ENCODE measurements at places on chromosomes 6 and 20.

- no peak for DNase-seq
Measured at GRCh38 chr20:60904730-60905129, 347.3 kb upstream of the CDH4 start.

- DNase-seq = no peak
Measured at GRCh38 chr20:59153355-59153681, 10.3 kb upstream of the ZNF831 start.

GRCh38 chr6:11132194-11132888, 20.8 kb upstream of the ERVFRD-1 start:
- no peak for DNase-seq

- peak; percentile 45 for DNase-seq
Measured at GRCh38 chr6:170516783-170517616, 36.1 kb downstream of the PSMB1 start.

DNA sequence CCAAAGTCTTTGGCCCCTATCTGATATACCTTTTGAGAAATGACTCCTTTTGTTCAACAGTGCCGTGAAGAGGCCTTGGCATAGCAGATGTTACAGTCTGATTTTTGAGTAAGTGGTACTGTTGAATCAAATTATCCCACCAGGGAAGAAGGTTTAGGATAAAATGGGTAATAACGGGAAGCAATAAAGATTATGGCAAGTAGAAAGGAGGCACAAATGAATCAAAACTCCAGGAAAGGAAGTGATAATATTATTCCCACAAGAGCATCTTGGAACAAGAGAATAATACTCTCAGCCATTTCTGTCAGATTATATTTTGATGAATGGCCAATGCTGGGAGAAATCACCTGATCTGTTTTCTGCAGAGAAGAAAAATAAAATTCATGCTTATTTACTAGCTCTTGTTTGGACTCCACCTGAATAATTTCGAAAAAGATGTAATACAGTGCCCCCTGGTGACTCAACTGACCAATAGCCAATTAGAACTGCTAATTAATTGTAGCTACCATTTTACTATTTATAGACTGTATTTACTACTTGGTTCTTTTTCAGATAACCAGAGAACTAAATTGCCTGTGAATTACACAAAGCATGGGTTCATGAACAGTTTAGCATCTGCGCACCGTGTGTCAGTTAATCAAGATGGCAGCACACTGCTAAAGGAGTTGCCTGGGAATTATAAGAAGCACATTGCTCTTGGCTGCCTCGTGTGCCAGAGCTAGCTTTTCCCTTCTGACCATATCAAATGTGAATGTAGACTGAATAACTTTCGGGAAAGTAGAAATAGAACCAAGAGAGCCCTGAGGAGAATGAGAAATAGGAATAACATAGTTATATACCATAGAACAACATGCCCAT, 78.5 kb upstream of the TRDN start:
- DNase-seq = peak; percentile 10

DNA sequence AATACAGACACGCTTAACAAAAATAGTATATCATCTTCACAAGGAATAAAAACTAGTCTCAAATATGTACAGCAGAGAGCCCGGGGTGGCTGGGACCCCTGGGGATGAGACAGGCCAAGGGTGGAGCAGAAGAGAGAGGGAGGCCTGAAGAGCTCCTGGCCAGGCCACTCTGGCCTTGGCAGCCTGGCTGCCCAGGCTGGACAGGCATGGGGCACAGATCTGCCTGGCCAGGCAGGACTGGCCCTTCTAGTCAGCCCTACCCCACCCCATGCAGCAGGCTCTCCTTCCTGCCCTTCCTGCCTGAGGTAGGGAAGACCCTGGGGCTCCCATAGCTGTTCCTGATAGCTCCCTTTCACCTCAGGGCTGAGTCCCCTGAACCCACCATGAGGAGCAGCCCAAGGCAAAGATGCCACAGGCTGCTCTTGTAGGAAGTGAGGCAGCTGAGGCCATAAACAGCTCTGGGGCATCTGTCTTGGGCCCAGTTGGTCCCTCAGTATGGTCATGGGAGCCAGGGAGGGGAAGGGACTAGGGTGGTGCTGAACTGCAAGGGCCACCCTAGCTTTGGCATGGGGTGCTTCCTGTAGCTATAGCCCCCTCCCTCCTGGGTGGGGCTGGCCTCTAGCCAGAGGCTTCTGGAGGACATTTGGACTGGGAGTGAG, 27.1 kb downstream of the COX4I2 start:
- no peak for DNase-seq

DNA sequence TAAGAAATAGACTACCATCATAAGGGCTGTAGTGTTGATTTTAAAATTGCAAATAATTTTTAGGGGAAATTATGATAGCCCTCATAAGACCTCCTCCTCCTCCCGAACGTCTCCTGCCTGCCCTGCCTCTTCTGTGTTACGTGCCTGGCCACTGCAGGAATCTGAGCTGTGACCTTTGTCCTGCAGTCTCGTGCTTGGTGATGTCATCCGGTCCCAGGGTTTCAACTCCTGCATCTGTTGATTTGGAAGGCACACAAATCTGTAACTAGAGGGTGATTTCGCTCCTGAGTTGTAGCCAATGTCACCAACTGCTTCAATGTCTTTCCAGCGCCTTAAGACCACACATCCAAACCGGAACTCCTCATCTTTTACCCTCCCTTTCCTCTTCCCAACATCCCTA, 163.2 kb downstream of the AIG1 start:
- no peak for DNase-seq

DNA sequence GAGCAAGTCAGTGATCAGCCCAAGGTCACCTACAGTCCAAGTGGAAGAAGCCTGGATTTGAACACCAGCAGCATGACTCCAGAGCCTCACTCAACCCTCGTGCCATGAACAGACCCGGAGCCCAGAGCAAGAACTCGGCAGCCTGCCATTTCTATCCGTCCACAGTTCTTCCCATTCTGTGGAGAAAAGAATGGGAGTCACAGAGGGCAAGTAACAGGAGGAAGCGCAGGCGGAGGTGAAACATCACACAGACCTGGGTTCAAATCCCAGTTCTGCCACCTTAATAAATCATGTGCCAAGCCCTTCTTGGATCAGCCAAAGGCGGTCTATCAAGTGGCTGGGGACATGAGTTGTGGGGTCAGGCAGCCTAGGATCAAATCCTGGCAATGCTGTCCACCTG, 4.3 kb downstream of the PREX1 start:
- no peak for DNase-seq

- peak; percentile 87 for DNase-seq
Measured at GRCh38 chr20:12171923-12172524, 254.3 kb downstream of the BTBD3 start.

DNA sequence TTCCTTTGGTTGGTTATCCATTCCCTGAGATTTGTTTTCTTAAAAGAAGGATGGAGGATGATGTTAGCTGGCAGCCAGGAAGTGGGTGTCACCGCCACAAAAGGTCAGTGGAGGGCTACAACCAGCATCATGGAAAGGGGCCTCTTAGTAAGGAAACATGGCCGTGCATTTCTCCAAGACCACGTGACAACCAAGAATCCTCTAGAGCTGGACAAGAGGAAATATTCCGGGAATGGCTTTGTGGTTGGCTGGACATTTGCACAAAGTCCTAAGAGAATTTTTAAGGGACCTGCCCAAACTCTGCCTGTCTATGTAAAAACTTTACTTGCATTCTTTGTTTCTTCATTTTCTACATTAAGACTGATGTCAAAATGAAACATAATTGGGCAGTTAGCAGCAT, 399.9 kb upstream of the MARCKS start:
- DNase-seq = peak; percentile 98

DNA sequence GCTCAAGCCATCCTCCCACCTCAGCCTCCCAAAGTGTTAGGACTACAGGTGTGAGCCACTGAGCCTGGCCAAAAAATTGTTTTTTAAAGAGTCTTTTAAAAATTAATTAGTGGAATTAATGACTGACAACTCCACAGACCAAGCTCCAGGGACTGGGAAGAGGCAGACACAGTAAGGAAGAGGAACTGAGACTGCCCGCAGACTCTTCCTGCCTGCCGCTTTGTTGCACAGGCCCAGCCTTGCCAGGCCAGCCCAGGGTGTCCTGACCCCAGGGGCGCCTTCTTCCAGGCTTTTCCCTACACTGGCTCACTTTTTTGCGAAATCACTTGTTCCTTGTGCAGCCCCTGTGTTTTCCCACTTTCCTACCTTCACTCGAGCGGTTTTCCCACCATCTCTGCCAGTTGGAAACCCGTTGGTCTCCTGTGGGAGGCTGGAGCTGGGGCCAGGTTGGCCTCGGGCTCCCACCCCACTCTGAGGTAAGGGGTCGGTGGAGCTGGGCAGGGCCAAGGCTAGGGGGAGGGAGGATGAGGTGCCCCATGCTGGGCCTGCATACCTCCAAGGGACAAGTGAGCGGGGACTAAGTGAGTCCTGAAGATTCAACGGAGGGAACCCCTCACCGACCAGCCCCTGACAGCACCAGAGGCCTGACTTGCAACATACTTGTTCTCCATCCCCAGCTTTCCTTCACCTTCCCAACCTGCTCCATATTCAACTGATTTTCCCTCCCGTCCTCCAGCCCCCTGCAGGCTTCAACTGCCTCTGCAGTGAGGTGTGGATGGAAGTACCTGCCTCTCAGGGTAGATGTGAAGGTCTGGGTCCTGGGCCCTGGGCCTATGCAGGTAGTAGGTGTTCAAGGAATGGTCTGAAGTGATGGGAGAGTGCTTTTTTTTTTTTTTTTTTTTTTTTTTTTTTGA, 23.5 kb upstream of the SMIM29 start:
- DNase-seq = no peak

GRCh38 chr6:53330137-53330536, 18.6 kb downstream of the ELOVL5 start:
- DNase-seq = no peak

DNA sequence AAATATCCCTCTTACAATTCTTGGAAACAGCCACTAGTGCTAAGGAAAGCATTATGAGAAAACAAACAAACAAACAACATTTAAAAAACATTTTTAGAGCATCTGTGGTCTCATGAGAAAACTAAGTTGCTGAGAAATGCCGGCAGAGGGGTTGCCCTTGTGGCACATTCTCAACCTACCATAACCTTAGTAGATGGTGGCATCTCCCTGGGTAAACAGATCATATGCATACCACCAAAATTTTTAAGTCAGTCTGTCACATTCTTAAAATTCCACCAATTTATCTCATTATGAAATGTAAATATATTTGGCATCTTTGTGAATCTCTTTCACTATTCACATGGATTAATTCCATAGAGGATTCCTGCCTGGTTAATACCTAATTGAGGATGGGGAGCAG, 575.7 kb upstream of the MARCKS start:
- no peak for DNase-seq

- DNase-seq = no peak
Measured at GRCh38 chr20:16462711-16463110, 110.5 kb downstream of the KIF16B start.

DNA sequence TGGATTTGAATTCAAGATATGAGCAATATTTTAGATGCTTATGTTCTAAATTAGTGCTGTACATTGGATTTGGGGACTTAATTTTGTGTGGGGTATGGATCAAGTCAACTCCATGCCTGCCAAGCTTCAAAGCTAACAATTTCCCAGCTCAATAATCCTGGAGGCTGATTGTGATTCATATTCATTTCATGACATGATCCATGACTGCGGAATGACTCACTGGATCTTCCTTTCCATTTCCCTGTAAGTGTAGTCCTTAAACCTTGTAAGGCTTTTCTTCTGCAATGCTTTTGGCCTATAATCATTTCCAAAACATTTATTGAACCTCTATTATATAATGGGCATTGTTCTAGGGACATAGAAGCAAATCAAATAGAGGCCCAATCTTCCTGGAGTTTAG, 44.7 kb upstream of the CCN2 start:
- DNase-seq = peak; percentile 89

DNA sequence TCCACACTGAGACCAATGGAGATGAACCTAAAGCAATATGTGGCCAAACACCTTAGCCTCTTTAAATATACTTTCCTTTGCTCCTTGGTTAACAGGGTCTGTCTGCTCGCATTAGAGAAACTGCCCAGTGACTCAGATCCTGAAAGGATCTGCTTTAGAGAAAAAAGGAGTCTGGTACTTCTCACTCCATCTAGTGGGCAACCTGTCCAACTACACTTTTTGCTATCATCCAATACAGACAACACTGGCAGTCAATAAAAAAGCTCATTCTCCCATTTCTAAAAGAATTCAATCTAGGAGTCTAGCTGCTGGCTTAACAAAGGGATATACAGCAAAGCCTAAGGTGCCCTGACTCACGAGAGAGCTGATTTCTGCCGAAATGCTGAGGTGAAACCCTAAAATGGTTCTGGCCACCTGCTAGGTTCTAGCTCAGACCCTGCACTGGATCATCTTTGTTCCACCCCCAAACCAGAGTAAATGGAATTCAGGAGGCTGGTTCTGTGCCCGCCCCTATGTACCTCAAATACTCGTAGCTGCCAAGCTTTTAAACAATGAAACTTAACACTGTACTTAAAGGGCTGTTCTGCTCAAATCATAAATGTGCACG, 11.5 kb downstream of the GNL1 start:
- peak; percentile 55 for DNase-seq

DNA sequence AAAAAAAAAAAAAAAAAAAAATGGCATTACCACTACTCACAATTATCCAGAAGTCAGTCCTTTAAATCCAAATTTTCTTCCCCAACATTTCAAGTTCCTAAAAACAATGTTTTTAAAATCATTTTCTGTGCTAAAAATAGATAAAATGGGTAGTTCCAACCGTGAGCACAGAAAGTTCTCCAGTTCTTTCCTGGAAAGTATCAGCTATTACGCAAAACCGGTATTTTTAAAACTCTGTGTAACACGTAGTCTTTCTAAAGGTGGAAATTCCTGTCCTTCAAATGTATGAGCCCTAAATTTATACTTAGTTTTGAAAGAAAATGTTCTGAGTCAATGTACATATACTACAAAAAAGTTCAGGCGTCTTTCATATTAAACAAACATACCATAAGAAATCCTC, 83.5 kb upstream of the SCAF8 start:
- DNase-seq = no peak

GRCh38 chr6:31851485-31851832, 11.2 kb downstream of the NEU1 start:
- no peak for DNase-seq

DNA sequence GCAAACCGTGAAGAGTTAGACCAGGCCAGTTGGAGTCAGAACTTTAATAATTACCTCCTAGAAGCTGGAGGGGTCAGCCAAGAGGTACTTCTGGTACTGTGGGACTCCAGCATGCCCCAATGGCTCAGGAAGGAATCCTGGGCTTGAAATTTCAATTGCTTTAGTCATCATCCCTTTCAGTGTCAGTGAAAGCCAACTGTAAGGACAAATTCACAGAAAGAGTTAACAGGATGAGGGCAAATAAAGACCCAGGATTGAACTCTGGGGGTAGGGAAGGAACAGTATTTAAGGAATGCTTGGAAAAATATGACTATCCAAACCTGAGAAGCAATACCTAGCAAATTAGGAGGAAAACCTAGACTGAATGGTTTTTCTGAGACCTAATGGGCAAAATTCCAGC, 735.1 kb upstream of the MARCKS start:
- DNase-seq = peak; percentile 72

Measured in stromal cell of bone marrow (primary cell).